ENCODE measurements at places on chromosomes 11 and 22. TPM values are rescaled to one million over a fixed set of nuclear protein-coding genes. Genes with fewer than 3 reads are reported as not detected.
A peak's percentile ranks its signal among the peaks of the same experiment; 100 is the strongest.

GRCh38 chr11:22460181-22460580 lies 122.0 kb downstream of the SLC17A6 start:
- H3K27ac ChIP-seq = no peak overlapping the region
- peaks cover 23% of the 10 kb centered on the region for H3K4me1 ChIP-seq
- peak; percentile 5 for DNase-seq
- H3K36me3 ChIP-seq = no peaks in the 10 kb centered on the region
- no peak overlapping the region for H3K4me3 ChIP-seq

DNA sequence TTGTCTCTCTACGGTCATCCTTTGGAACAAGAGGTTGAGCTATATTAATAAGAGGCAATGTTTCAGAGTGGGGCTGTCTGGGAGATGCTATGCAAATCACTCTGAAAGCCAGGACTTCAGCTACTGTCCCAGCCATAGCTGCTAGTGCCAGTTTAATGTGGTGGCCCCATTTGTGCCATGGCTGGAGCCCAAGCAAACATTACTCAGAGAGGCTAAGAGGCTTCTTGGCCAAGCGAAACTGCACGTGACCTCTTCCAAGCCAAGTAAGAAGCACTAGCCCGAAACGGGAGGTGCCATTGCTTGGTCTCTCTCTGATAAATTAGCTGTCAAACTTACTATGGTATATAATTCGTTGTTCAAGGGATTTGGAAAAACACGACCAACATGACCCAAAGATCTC lies 50.4 kb upstream of the TBCEL start:
- DNase-seq = no peak
- H3K27ac ChIP-seq = no peak overlapping the region
- H3K27me3 ChIP-seq = peaks cover 67% of the 10 kb centered on the region
- peaks cover 3% of the 10 kb centered on the region for H3K4me1 ChIP-seq

DNA sequence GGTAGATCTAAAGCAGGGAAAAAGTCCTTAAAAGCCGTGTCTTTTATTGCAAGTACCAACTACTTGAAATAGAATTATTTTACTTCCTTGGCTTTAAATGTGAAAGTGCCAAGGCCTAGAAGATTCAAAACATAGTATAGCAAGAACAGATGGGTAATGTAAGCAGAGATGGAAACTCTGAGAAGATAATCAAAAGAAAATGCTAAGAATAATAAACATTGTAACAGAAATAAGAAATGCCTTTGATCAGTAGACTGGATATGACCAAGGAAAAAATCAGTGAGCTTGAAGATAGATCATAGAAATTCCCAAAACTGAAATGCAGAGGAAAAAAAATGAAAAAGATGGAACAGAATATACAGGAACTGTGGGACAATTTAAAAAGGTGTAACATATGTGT lies 113.1 kb downstream of the BLID start:
- H3K4me3 ChIP-seq = no peak overlapping the region
- H3K27ac ChIP-seq = no peak overlapping the region
- peaks cover 12% of the 10 kb centered on the region for H3K4me1 ChIP-seq
- no peaks in the 10 kb centered on the region for H3K36me3 ChIP-seq
- H3K27me3 ChIP-seq = no peaks in the 10 kb centered on the region

MAPK11 gene
- polyA plus RNA-seq = 1.0 TPM

MB gene
- 0.47 TPM for polyA plus RNA-seq

All from GM23248 (cell line).